Epithelial cell of proximal tubule (primary cell): ENCODE measurements at places on chromosomes 7 and 10. TPM values are rescaled to one million over a fixed set of nuclear protein-coding genes. Genes with fewer than 3 reads are reported as not detected.

DNA sequence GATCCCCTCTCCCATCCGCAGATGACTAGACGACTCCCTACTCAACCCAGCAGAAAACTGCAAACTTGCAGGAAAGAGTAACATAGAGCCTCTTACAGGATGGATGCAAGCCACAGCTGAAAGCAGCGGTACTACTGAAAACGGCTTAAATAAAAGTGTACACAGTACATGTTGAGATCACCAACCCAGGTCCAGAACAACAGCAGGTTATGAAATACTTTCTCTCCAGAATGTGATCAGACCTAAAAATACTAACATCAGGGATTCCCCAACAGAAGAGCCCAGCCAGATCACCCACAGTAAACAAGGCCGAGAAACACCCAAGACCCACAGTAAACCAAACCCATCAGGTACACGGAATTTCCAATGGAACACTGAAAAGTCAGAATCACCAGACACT, 13.2 kb downstream of the ATE1 start:
- no peak for DNase-seq

DNA sequence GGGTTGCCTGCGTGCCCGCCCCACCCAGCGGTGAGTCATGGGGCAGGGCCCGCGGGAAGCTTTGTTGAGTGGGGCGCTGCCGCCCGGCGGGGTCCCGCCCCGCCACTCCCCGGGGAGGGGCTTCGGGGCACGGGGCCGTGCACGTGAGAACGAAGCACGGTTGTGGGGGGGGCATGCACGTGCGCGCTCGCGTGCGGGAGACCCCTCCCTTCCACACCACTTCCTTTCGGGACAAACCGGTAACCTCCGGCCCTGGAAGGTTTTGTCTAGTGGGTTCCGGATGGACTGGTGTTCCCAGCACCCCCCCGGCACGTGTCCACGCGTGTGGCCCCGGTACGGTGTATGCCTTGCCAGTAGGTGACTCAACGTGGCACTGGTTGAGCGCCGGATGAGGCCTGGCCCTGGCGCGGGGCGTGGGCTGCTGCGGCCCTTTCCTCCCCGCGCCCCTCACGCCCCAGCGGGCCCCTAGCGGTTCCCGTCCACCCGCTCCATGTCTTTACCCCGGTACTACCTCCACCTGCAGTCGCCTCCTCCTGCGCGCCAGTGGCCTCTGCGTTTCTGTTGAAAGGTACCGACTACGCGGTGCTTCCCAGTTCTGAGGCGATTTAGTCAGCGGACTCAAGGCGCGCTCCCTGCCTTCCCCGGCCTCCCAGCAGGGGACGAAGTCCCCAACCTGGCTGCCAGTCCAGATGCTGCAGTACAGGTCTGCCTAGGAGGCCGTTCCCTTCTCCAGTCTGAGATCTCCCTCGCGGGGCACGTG, 3.1 kb downstream of the ADIRF start:
- DNase-seq = no peak

PLAU gene
- 406 and 970 TPM in 2 replicates for total RNA-seq

DNA sequence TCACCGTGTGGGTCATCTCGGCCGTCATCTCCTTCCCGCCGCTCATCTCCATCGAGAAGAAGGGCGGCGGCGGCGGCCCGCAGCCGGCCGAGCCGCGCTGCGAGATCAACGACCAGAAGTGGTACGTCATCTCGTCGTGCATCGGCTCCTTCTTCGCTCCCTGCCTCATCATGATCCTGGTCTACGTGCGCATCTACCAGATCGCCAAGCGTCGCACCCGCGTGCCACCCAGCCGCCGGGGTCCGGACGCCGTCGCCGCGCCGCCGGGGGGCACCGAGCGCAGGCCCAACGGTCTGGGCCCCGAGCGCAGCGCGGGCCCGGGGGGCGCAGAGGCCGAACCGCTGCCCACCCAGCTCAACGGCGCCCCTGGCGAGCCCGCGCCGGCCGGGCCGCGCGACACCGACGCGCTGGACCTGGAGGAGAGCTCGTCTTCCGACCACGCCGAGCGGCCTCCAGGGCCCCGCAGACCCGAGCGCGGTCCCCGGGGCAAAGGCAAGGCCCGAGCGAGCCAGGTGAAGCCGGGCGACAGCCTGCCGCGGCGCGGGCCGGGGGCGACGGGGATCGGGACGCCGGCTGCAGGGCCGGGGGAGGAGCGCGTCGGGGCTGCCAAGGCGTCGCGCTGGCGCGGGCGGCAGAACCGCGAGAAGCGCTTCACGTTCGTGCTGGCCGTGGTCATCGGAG, 1.8 kb downstream of the ADRA2A start:
- no peak for DNase-seq

- no peak for DNase-seq
These were observed 136.6 kb downstream of the REEP3 start for GRCh38 chr10:63657761-63658160.

SPDYE3 gene
- not detected in 2 replicates for total RNA-seq

DNA sequence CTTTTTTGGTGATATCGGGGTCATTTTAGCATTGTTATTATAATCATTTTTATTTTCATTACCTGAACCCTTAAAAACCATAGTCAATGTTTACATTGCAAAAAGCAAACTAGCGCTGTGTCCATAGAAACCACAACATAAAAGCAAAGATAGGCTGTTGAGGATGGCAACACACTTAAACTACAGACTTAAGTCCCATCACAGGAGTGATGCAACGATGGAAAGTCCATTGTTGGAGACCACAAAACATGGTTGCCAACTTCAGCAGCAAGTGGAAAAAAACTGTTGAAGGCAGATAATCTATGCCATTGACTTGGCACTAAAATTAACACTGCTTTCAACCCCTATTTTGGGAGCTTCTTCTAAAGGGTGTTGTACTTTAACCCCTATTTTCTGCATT, 398.8 kb upstream of the IGFBP3 start:
- no peak for DNase-seq

PAPSS2 gene
- total RNA-seq = 15.6 and 24.4 TPM in 2 replicates

- DNase-seq = no peak
These were observed 6.4 kb upstream of the PDCD4 start for GRCh38 chr10:110865186-110865808.

ARMC3 gene
- total RNA-seq = 0.07 and 0.23 TPM in 2 replicates

DNA sequence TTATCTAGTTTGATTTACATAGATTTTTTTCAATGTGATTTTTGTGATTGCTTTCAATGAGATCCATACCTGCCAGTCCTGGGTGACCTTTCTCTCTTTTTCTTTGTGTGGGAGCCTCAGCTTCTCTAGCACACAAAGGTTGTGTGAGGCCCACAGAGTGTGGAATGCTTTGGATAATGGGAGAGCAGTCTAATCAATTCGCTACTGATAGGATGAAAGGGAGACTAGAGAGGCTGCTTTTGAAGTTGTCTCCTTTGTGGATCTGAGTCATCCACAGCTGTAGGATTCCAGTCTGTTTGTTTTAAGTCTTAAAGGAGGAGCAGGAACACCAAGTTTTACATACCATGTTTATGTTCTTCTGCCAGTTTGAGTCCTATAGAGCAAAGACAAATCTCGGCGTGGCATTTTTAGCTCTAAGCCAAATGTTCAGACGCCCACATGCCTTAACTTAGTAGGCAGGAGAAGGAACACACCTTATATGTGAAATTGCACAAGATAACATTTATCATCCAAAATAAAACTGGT, 330.0 kb downstream of the ARL4A start:
- DNase-seq = no peak

GRCh38 chr10:103910442-103911012, 7.5 kb downstream of the STN1 start:
- DNase-seq = no peak

- no peak for DNase-seq
These were observed 68.0 kb upstream of the SAMD8 start for GRCh38 chr10:75043256-75044131.

DNA sequence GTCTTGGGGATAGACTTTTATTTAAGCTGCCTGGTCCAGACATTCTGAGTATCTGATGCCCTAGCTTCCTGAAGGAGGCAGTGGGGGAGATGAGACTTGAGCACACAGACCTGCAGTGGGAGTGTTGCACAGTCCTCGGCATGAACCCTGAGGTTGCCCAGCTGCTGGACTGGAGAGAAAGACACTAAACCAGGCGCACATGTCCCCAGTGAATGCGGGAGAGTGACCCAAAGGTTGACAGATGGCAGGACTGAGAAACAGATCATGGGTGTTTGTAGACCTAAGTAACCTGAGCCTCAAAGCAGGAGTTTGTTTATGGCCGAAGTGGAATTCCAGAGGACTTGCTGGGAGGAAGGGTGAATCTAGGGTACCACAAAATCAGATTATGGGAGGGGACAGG, 15.7 kb upstream of the MSRB2 start:
- no peak for DNase-seq

TMEM270 gene
- not detected in 2 replicates for total RNA-seq

CYP3A5 gene
- total RNA-seq = 0.75 TPM in 1 of 2 replicates, not detected in the other

DNA sequence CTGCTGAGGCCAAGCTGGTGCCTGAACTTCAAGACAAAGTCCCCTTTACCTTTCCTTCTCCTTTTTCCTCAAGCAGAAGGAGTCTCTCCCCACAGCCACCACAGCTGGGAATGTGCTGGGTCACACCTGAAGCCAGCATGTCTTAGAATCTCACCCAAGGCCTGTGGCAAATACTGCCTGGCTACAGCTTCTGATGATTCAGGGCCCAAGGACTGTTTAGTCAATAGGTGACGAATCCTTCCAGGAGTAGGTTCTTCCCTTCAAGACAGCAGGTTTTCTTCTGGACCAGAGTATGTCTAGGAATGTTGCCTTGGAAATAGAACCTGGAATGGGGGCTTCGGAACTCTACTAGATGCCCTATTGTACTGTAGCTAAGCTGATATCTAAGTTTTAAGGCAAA, 374.6 kb downstream of the KIF20B start:
- no peak for DNase-seq

GRCh38 chr10:79155301-79156081, 86.7 kb downstream of the ZMIZ1 start:
- DNase-seq = no peak

GRCh38 chr10:132532749-132533560, 4.6 kb upstream of the INPP5A start:
- DNase-seq = peak; percentile 62

ZSCAN25 gene
- 7.4 and 11.0 TPM in 2 replicates for total RNA-seq

- DNase-seq = no peak
These were observed 68.5 kb downstream of the NHLRC2 start for GRCh38 chr10:113922787-113923570.

DNA sequence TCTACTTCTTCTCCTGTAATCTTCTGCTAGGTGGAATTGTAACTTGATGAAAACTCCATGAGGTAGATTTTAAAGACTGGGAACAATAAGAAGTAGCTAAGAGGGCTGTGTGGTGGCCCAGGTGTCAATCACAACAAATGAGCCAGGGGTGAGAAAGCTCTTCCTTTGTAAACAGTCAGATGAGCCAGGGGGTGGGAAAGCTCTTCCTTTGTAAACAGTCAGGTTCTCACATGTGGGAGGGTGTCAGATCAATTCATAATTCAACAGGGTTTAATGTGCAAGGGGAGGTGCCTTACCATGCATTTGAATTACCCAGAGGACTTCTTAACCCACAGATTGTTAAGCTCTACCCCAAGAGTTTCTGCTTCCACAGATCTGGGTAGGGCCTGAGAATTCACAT, 312.4 kb upstream of the AUTS2 start:
- no peak for DNase-seq

- no peak for DNase-seq
These were observed 243.7 kb upstream of the PHYHIPL start for GRCh38 chr10:58932577-58933314.

DNA sequence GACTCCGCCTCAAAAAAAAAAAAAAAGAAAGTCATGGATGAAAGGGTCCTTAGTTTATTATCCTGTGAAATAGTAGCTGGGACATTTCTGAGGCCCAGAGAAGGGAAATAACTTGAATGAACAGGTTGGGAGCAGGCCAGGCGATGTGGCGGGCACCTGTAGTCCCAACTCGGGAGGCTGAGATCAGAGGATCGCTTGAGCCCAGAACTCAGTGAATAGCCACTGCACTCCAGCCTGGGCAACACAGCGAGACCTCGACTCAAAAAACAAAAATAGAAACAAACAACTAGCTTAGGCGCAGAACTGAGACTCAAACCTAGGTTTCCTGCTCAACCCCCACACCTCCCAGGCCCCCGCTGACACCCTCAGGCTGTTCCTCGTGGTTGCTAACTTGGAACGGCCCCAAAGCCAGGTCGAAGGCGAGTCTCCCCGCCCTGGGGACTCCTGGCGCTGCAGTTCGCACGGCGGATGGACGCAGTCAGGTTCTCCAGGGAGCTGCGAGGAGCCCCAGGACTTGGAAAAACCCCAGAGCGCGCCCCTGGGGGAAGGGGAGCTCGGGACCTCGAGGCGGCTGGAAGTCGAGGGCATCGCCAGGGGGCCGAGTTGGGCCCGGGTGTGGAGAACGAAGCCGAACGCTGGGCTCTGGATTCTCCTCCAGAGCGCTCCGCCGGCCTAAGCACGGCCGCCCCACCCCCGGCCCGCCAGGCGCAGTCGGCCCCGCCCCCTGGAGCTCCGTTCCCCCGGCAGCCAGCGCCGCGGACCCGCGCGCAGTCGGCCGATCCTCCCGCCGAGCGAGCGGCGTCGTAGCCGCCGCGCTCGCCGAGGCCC, at the start of gene STOX1:
STOX1 (plus strand) TSS at position 768 of the 828 bp plus-strand sequence. CDS start 93 bp downstream, outside the sequence.
- DNase-seq = no peak

GRCh38 chr7:55473932-55474331, 98.4 kb downstream of the VOPP1 start:
- no peak for DNase-seq

DNA sequence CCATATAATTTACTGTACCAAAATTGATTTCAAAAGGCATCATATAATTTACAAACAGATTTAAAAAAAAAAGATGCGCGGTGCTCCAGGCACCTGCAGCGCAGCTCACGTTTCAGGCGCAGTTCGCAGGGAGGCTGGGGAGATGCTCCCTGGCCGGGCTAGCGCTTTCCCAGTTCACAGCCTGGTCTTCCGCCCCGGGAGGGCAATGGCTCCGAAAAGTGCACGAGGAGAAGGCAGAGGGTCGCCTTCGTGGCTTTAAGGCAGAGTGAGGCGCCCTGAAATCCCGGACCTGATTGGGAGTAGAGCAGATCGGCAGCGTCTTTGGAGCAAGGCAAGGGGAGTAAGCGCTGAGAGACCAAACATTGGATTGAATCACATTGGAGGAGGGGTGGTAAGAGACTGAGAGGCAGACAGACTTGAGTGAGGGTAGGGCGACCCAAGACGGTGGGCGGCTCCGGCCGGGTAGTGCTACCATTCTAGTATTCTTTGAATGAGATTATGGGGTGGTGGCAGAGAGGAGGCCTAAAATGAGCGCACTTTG, 1.5 kb downstream of the NEUROG3 start:
- DNase-seq = no peak

- no peak for DNase-seq
These were observed 2.9 kb upstream of the ADAM8 start for GRCh38 chr10:133279326-133280226.

DNA sequence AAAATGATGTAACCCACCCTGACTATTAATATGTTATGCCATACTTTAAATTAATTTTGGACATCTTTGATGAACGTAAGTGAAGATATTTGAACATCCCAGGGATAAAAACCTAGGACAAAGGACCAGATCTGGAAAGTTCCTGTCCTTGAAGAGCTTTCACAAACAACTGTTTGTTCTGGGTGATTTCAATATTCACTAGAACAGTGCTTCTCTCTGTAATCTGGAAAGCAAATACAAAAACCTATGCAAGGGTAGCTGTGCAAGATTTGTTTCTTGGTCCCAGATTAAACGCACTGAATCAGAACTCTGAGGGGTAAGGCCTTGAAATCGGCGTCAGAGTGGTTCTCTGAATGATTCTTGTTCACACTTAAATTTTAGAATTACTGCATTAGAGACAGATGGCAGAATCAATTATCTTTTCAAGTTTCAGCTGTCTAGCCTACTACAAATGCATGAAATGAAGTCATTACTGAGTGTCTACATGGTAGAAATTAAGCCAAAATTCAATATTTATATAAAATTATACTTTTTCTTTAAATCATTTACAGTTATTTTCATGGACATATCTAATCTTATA, 69.6 kb upstream of the CSTF2T start:
- DNase-seq = no peak

NXPH1 gene
- not detected in 2 replicates for total RNA-seq
